KBM-7 (cell line): ENCODE measurements at places on chromosomes 2 and 18.

DNA sequence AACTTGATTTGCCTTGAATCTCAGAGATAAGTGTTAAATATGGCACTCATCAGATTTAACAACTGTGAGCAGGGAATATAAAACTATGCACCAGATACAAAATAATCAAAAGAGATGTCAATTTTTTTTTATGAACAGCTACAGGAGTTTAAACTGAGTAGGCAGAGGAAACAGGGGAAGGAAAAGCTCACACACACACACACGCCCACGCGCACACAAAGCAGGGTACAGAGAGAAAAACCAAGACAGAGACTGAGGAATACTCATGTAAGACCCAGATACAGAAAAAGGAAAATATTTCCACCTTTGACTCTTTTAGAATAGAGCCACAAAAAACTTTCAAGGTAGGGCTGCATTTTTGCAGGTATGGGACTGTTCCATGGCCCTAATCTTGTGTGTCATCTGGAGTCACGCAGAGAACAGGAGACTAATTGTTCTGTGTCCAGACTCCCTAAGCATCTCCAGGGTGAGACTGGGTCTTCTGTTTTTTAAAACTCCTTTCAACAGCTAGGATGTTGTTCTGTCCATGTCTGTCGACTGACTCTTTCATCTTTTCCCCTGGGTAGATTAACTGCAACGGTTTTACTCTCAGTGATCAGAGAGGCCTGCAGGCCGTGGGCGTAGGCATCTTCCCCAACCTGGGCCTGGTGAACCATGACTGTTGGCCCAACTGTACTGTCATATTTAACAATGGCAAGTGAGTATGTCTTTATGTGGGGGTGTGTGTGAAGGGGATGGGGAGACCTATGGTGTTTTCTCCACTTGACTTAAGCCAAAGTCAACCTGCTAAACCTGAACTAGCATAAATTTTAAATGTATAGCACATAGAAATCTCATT, 23.0 kb downstream of the SMYD1 start:
- DNase-seq: peak; percentile 28

- DNase-seq: peak; percentile 39
Measured at GRCh38 chr2:33366473-33366872, 110.0 kb upstream of the RASGRP3 start.

- DNase-seq: no peak
Measured at GRCh38 chr2:120551522-120551921, 184.1 kb upstream of the GLI2 start.

DNA sequence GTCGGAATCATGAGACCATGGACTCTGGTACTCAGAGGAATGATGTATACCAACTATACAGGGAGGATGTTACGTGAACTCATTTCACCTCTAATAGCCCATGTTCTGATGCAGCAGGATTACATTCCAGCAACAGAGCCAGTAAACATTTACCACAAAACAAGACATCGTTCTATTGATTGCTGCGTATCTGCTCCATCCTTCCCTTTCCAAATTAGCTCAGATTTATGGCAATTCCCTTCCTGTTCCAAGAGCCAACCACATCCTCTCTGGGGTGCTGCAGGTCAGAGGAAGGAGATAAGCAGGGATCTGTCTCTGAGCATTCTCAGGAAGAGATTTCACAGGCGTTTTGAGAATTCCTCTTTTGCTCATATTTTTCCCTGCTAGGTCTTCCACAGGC, 98.3 kb downstream of the KLF7 start:
- DNase-seq: no peak

- peak; percentile 51 for DNase-seq
Measured at GRCh38 chr2:29012211-29012681, 31.1 kb downstream of the TOGARAM2 start.

DNA sequence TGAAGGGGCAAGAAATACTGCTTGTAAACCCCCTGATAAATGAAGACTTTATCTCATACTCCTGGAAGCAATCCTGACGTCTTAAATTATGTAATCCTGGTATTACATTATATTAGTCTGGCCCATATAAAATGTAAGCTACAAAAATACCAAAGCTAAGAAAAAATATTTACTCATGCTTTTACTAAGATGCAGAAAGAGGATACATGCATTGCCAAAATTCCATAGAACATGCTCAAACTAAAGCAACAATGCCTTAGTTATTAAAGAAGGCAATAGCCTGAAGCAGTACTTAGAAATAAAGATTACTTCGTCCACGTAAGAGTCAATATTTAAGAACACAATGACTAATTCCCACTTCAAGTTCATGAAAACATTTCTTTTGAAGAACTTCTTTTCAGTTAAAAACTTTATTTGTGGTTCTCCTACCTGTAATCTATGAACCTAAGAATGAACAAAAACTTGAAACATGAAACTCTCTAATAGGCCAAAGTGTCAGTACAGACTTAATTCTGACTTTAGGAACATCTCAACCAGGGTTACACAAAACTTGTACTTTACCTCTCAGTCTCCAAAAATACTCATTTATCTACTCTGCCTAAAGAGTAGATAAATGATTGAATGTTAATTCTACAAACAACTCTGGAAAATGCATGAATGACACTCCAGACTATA, 117.3 kb downstream of the THADA start:
- DNase-seq: no peak

DNA sequence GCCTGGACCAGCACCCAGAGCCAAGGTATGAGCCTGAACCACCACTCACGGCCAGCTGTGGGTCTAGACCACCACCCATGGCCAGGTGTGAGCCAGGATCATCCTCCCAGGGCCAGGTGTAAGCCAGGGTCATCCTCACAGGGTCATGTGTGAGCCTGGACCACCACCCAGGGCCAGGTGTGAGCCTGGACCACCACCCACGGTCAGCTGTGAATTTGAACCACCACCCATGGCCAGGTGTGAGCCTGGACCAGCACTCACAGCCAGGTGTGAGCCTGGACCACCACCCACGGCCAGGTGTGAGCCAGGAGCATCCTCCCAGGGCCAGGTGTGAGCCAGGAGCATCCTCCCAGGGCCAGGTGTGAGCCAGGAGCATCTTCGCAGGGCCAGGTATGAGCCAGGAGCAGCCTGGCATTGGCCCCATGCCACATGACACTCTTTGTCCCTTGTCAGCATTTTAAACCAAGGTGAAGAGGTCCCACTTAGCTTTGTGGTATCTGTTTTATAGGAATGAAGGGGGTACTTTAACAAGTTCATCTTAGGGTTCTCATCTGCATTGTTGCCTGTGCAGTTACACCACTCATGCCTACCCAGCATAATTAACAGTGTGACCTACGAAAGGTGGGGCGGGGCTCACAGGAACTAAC, 71.2 kb downstream of the AGAP1 start:
- DNase-seq: no peak
